ENCODE measurements at places on chromosomes 7 and 10. TPM values are rescaled to one million over a fixed set of nuclear protein-coding genes. Genes with fewer than 3 reads are reported as not detected.

DNA sequence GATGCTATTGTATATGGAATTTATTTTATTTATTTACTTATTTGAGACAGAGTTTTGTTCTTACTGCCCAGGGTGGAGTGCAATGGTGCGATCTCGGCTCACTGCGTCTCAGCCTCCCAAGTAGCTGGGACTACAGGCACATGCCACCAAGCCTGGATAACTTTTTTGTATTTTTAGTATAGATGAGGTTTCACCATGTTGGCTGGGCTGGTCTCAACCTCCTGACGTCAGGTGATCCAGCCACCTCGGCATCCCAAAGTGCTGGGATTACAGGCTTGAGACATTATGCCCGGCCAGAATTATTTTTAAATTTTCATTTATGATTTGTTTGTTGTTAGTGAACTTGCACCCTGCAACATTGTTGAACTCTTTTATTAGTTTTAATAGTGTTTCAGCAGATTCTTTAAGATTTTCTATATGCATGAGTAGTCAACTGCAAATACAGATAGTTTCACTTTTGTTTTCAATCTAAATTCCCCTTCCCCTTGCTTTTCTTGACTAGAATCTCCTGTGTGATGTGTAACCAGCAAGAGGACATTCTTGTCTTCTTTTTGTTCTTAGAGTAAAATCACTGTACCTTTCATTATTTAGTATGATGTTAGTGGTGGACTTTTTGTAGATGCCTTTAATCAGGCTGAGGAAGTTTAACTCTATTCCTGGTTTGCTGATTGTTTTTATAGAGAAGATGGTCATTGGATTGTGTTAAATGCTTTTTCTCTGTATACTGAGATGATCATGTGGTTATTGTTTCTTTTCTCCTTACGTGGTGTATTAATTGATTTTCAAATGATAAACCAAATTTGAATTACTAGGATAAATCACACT, 27.8 kb downstream of the ZNF33A start:
- no peak for DNase-seq

DNA sequence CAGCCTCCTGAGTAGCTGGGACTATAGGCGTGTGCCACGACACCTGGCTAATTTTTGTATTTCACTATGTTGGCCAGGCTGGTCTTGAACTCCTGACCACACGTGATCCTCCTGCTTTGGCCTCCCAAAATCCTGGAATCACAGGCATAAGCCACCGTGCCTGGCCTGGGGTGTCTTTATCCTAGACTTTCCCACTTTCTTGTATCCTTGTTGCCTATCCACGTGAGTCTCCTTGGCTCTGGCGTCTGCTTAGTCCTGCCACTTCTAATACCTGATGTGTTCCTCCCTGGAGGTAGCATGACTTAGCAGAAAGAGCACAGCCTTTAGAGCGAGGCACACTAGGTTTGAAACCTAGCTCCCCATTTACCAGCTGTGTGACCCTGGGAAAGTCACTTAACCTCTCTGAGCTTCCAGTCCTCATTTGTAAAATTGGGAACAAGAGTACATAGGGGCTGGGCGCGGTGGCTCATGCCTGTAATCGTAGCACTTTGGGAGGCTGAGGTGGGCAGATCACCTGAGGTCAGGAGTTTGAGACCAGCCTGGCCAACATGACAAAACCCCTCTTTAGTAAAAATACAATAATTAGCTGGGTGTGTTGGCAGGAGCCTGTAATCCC, 344.6 kb downstream of the TYW1 start:
- no peak for DNase-seq

Gene NEBL
- total RNA-seq, result 623 TPM

Gene LRRD1
- total RNA-seq, result not detected

DNA sequence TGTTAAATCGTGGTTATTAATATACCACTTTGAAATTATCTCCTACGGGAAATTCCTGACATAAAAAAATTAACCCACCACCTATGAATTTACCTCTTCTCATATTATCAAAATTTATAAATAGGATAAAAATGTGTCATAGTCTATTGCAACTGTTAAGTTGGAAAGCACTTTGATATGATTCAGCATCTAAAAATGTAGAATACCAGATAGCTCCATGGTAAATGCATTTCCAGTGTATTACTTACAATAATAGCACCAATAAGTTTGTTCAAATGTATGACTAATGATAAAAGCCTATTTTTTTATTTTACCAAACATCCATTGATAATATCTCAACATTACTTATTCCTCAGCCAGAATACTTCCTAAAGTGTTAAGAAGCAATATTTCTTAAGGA, 13.6 kb upstream of the KCND2 start:
- DNase-seq, result no peak

DNA sequence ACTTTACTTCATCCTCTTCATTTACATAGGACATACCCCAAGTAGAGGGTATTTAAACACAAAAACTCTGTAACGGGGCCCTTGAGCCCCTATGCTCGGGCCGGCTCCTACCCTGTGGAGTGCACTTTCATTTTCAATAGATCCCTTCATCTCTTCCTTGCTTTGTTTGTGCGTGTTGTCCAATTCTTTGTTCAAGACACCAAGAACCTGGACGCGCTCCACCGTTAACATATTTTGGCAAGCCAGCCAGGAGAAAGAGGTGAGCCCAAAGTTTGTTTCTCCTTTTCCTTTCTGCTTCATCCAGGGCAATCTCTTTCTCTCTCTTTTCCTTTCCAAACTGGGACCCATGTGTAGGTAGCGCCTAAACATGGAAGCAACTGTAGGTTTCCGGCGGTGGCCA, 26.0 kb upstream of the BNIP3 start:
- no peak for DNase-seq

DNA sequence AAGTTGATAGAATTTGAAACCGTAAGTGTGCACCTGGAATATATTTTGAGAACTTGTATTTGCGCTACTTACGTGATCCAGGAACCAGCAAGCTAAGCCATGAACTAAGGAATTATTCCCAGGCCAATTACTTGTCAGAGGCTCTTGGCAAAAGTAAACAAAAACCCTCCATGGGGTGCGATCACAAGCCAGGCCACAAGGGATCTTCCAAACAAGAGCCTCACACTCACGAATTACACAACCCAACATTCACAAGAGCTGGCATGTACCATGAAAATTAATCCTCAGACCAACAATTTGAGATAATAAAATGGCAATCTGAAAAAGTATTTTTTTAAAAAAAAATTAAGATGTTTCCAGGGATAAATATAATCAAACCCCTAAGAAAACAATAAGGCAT, 467.0 kb upstream of the AKR1E2 start:
- DNase-seq, result peak; percentile 43

GRCh38 chr10:17232276-17232960, 4.4 kb downstream of the VIM start:
- DNase-seq, result no peak

Gene PNLIPRP3
- total RNA-seq, result not detected

- DNase-seq, result no peak
Measured at GRCh38 chr10:11261687-11262493, 244.2 kb downstream of the CELF2 start.

- no peak for DNase-seq
Measured at GRCh38 chr7:33217595-33217994, 88.2 kb downstream of the BBS9 start.

GRCh38 chr7:18900803-18901202, 216.6 kb downstream of the TWIST1 start:
- DNase-seq, result no peak

GRCh38 chr10:5493691-5494090, 5.7 kb downstream of the CALML5 start:
- DNase-seq, result no peak

- no peak for DNase-seq
Measured at GRCh38 chr7:48299580-48300169, 128.4 kb downstream of the ABCA13 start.

Gene ARHGEF35
- 0.67 TPM for total RNA-seq

DNA sequence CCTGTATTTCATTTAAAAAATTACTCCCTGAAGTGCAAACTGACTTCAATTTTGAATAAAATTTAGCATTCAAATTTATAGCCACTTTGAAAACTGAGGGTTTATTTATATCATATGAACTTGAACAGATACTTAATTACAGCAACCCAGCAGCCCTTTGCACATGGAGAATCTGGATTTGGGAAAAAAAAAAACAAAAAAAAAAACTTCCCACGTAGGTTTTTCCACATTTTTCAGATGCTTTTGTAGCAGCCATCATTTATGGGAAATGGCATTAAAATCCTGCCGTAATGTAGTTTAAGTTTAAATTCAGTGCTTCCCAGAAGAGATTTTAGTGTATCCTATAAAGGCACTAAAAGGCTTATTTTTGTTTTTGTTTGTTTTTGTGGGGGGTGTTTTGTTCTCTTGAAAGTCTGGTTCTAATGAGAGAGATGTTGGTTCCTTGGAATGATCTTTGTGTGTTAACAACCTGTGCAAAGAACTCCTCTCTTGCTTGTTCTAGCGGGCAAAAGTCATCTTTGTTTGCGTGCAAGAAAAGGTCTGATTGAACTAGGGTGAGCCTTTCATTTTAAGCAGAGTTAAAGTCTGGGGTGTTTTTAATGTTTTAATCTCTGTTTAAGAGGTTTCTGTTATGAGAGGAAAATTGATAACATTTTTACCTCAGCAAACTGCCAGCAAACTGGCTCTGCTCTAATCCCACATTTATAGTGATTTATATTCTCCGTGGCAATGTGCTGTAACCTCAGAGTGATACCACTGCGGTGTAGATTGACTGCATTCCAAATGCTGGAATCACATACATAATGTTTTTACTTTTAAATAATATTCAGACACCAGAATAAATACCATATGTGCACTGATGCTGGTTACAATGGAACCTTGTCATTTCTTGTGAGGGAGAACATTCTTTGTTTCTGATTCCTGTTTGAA, 105.5 kb downstream of the WNT2 start:
- DNase-seq, result no peak

GRCh38 chr7:114874170-114874569, 47.7 kb upstream of the MDFIC start:
- DNase-seq, result no peak

DNA sequence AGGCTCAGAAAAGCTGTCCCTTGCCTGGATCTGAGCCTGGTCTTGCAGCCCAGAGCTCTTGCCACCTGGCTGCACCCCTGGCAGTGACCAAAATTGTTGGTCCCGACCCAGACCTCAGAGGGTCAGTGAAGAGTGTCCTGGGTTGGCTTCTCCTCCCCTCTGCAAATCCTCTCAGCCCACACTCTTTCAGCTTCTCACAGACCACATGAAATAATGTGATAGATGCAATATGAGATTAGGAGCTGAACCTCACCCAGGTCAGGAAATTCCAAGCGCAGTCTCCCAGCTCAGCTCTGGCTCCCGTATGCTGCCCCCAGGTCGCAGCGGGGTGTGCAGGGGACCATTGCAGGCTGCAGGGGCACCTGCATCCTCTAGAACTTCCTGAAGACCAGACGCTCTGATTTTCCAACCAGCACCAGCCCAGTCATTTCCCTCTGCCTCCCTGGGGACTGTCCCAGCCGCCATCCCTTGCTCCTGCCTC, 19.6 kb upstream of the RET start:
- no peak for DNase-seq

Gene ZNF33A
- 19.1 TPM for total RNA-seq

GRCh38 chr10:31607481-31607880, 288.5 kb downstream of the ZEB1 start:
- DNase-seq, result no peak

Gene ZDHHC16
- 18.5 TPM for total RNA-seq

Gene AKR1E2
- 5.1 TPM for total RNA-seq

- peak; percentile 80 for DNase-seq
Measured at GRCh38 chr10:3500408-3500856, 284.6 kb downstream of the KLF6 start.

Gene SORCS3
- total RNA-seq, result 0.19 TPM

Gene TMEM225B
- total RNA-seq, result not detected

- DNase-seq, result no peak
Measured at GRCh38 chr7:81449105-81449504, 320.7 kb downstream of the HGF start.

Gene C10orf53
- not detected for total RNA-seq

Gene AKR1C2
- total RNA-seq, result 25.5 TPM

Gene BHLHA15
- total RNA-seq, result not detected

Gene OPN1SW
- not detected for total RNA-seq

Gene ASB15
- 78.6 TPM for total RNA-seq

Gene TRPV5
- total RNA-seq, result not detected

DNA sequence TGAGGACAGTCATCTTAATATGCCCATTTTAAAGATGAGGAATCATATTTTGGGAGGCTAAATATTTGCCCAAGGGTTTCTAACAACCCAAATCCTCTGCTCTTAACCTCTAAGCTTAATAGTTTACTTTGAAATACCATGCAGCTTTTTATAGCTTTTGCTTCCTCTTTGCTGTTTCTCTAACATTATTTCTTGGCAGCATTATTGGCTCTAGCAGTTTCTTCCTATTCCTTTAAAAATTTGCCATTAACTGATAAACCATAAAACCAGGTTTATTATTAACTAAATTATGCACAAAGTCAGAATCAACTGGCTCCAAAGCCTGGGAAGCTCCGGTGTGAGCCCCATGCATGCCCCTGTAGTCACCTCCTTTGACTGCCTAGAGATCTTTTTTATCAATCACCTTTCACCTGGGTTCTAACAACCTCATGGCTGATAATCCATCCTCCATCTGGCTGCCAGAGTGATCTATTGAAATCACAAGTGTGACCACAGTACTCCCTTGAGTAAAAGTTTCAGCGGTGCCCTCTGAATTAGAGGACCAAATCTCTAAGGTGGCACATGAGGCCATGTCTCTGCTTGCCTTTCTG, 62.4 kb downstream of the ITGB8 start:
- no peak for DNase-seq

GRCh38 chr10:6721480-6721879, 141.4 kb upstream of the PRKCQ start:
- no peak for DNase-seq

- no peak for DNase-seq
Measured at GRCh38 chr10:97163181-97163580, 22.6 kb downstream of the SLIT1 start.

DNA sequence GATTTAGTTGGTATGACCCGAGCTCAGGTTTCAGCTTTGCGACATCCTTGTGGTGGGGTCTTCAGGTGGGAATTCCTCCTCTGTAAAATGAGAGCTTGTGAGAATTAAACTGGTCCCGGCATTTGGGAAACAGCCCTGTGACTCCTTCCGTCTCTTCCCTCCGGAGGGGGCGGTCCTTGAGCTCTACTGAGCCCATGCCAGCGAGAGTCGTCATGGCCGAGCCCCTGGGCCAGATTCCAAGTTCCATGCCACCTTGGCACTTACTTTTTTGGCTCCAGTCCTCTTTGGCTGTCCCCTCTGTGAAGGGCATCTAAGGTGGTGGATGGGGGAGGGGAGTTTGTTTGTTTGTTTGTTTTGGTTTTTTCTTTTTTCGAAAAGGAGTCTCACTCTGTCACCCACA, 47.6 kb downstream of the GTF2IRD1 start:
- peak; percentile 73 for DNase-seq

Gene VWC2
- total RNA-seq, result 7.7 TPM

Gene AZGP1
- total RNA-seq, result 113 TPM

Gene PODXL
- total RNA-seq, result 57.1 TPM

Data from Right ventricle myocardium superior (tissue), 1 donor.